Stimulated activated CD4-positive, alpha-beta T cell treated with anti-CD3 and anti-CD28 coated beads, TNF-alpha, amount 100 ng/mL, for 1 hour (primary cell): ENCODE measurements at places on chromosomes 2 and 18.

GRCh38 chr2:203690441-203691047, 15.9 kb upstream of the CD28 start:
- no peak for DNase-seq

DNA sequence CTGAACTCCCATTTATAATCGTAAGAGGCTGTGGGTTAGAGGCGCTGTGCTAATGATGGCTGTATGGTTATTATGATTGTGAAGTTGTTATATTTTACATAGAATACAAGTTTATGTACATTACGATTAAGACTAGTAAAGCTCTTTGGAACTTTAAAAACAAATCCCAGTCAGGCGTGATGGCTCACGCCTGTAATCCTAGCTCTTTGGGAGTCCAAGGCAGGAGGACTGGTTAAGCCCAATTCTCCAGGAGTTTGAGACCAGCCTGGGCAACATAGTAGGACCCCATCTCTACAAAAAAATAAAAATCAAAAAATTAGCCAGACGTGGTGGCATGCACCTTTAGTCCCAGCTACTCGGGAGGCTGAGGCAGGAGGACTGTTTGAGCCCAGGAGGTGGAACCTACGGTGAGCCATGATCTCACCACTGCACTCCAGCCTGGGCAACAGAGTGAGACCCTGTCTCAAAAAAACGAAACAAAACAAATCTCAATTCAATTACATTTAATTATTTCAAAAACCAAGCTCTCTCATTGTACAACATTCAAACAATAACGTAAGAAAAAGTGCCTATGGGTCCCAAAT, 23.9 kb upstream of the KCMF1 start:
- no peak for DNase-seq

DNA sequence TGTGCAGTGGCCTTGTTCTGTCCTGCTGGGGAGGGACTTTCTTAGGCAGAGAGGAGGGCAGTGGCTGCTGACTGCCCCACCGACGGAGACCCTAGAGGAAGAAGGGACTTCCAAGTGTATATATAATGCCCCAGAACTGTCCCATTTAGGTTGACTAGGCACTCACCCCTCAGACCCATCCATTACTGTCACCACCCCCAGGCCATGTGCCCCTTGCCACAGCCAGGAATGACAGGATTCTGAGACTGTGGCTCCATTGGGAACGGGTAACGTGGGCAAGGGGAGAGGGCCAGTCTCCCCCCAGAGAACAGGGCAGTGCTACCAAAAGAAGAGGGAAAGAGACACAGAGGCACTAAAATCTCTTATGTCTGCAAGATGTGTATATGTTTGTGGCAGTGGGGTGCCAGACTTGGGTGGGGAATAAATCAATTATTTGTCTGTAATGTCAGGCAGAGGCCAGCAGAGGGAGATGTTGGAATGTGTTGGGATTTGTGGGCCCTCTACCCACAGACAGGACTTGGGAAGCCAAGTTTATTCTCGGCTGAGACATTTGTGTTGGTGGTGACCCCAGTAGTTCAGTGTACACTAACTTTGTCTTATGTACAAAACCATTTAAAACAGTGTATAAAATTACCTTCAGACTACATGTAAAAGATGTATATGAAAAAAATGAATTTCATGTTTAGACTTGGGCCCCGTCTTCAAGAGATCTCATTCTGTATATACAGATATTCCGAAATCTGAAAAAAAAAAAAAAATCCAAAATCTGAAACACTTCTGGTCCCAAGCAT, 24.0 kb upstream of the TMEM37 start:
- DNase-seq: no peak

DNA sequence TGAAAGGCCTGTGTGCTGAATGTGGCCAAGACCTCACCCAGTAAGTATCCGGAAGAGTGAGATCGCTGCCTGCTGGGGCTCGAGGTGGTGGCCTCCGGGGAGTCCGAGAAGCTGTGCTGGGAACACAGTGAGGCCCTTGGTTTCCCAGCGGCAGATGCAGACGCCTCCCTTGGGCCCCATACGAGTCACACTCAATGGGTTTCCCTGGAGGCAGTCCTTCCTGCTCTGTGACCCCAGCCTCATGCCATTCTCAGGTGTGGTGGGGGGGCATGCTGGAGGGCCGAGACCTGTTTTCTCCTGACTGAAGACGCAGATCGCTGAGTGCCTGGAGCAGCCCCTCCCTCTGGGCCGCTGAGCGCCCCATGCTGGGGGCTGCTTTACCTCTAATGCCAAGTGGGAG, 15.7 kb downstream of the CTDP1 start:
- no peak for DNase-seq

GRCh38 chr18:50578030-50578429, 18.1 kb downstream of the MAPK4 start:
- no peak for DNase-seq

- DNase-seq: no peak
These were observed 54.8 kb upstream of the PROKR1 start for GRCh38 chr2:68588589-68588988.

- DNase-seq: no peak
These were observed 133.5 kb downstream of the ASXL3 start for GRCh38 chr18:33711514-33711913.

DNA sequence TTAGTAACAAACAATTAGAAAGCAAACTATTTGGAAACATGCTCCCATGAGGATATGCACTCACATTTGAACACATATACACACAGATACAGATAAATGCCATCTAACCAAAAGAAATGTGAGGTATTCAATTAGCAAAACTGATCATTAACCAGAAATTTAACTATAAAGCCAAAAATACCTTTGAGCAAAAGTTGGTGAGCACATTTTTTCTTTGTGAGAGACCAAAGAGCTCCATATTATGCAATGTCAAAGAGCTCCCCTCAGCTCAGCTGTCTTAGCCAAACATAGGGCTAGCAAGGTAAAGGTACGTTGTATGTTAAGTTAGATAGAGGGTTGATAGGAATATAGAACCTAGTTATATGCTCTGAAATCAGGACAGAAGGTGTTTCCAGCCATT, 43.8 kb downstream of the CYBRD1 start:
- no peak for DNase-seq
